ENCODE measurements at places on chromosomes 3 and 15.
A peak's percentile ranks its signal among the peaks of the same experiment; 100 is the strongest.

GRCh38 chr3:128484404-128485281, 8.4 kb downstream of the GATA2 start:
- DNase-seq = no peak

DNA sequence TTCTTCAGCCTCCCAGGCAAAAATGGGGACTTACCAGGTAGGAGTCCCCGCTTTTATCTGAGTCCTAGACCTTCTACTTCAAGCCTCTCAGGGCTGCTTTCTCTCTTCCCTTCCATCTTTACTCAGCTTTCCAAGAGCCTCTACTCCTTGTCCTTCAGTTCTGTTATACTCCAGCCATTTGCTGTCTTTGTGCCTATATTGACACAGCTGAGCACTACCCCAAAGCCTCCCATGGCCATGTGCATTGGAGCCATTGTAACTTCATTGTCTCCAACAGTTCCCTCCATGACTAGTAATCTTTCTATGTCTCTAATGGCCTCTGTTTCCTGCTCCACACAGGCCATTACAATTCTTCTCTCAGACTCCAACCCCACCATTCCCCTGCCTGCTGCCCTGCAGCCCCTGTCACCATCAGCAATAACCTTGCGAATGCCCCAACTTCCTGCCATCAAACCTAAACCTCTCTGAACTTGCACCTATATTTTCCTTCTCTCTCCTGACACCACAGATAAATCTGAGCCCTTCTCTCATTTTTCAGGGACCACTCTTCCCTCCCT, 77.9 kb upstream of the ADPGK start:
- no peak for DNase-seq

GRCh38 chr3:87390821-87391220, 114.4 kb upstream of the POU1F1 start:
- DNase-seq = no peak

- DNase-seq = no peak
These were observed 10.0 kb downstream of the SATB1 start for GRCh38 chr3:18415167-18415566.

DNA sequence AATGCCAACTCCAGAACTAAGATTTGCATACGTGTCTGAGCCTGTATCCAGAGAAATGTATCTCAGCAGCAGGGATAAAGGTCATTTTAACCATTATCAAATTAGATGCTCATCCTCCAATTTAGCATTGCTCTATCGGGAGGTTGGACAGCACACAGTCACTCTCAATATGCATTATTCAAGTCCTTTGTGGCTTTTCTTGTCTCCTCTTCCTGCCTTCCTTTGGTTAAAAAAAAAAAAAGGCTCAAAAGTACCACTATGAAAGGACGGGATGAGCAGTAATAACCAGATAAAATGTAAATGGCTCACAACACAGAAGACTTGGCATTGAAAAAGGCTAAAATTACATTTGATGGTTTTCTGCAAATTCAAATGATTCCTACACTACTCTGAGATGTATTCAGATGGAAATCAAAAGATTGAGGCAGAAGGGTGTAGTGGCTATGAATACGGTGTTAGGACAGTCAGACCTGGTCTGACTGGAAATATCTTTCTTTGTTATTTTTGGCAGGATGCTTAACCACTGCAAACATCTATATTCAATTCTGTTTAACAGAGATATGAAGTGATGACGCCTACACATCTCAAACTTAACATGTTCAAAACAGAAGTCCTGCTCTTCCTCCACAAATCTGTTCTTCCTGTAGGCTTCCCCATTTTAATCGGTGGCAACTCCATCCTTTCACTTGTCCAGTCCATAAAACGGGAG, 109.6 kb downstream of the ADAMTS9 start:
- DNase-seq = peak; percentile 14

- no peak for DNase-seq
These were observed 217.4 kb upstream of the CD96 start for GRCh38 chr3:111324645-111325044.

Measured in astrocyte of the hippocampus (primary cell).